ENCODE measurements at places on chromosomes 1 and 21. TPM values are rescaled to one million over a fixed set of nuclear protein-coding genes. Genes with fewer than 3 reads are reported as not detected.

RAP1GAP gene
- total RNA-seq, result 10.5 TPM

MROH7 gene
- total RNA-seq, result not detected

CD247 gene
- 0.36 TPM for total RNA-seq

SUSD4 gene
- total RNA-seq, result 0.62 TPM

GABRD gene
- 0.66 TPM for total RNA-seq

VHLL gene
- not detected for total RNA-seq

CLCA4 gene
- total RNA-seq, result not detected

DEPDC1 gene
- total RNA-seq, result 10.8 TPM

Measured in A549 treated with AZD2906 at 1 μM for 4 hours (cell line).